Activated CD8-positive, alpha-beta memory T cell treated with anti-CD3 and anti-CD28 coated beads for 48 hours (primary cell): ENCODE measurements at places on chromosomes 5 and 9.

- no peak for DNase-seq
Observed at GRCh38 chr9:14824481-14824880, 85.7 kb downstream of the FREM1 start.

DNA sequence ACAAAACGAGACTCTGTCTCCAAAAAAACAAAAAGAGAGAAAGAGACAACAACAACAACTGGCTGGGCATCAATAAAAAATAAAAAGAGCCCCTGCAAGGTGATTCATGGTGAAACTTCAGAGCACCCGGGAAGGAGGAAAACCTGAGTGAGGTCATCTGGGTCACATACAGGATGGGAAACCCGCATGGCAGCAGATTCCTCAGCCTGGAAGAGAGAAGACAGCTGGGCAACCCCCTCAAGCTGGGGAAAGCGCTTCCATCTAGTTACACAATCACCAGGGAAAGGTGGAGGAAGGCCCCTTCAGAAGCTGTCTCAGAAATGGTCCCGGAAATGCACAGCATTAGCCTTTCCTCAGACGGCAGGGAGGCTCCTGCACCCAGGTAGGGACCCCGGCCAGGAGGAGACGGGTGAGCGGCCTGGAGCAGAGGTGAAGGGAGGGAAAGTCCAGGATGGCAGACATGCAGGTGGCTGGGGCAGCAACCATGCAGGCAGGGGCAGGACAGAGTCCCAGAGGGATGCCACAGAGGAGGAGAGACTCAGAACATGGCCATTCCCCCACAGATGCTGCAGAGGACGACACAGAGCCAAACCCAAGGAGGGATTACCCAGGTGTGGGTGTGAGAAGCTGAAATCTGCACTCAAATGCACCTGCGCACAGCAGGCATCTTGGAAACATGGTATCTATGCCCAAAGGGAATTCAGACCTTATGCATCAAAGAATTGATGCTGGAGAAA, 29.4 kb downstream of the CAMSAP1 start:
- DNase-seq: no peak

DNA sequence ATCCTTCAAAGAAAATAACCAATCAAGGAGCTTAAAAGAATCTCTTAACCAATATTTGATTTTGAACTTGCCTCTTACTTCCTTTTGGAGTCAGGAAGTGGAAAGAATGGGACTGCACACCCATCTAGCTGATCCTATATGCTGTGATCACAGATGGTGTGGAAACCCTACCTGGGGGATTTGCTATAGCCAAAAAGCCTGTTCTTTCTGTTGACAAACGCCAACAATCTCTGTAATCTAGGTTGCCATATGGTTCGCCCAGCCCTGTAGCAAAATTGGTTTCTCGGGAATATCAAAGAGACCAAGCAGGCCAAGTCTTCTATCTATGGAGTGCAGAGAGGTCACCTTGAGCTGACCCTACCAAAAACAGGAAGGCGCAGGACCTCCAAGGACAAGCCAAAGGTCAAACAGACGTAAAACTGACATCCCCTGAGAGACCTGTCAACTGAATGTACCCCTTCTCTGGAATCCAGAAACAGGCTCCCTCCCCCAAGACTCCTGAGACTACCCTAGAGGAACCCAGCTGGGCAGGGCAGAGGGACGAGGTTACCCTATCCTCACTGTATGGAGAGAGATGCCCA, 19.4 kb downstream of the NRG2 start:
- no peak for DNase-seq

DNA sequence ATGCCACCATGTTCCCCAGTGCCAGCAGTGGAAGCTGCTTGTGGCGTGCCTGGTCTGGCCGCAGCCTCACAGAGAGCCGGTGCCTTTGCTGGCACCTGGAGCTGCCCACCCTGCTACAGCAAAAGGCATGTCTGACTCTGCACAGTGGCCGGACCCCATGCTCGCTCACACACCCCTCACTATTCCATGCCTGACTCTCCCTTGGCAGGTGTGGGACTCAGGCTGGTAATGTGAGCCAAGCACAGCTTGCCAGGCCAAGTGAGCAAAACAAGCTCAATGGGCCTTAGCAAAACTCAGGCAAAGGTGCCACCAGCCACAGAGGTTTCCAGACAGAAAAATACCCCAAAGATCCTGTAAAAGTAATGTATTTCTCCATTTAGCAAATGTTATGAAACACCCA, 15.5 kb downstream of the GNA14 start:
- no peak for DNase-seq

GRCh38 chr9:119986713-119987112, 593.3 kb downstream of the CDK5RAP2 start:
- no peak for DNase-seq

- DNase-seq: no peak
Observed at GRCh38 chr5:11105696-11106095, 344.7 kb upstream of the DAP start.

- DNase-seq: no peak
Observed at GRCh38 chr5:78361631-78361993, 1.2 kb downstream of the SCAMP1 start.

DNA sequence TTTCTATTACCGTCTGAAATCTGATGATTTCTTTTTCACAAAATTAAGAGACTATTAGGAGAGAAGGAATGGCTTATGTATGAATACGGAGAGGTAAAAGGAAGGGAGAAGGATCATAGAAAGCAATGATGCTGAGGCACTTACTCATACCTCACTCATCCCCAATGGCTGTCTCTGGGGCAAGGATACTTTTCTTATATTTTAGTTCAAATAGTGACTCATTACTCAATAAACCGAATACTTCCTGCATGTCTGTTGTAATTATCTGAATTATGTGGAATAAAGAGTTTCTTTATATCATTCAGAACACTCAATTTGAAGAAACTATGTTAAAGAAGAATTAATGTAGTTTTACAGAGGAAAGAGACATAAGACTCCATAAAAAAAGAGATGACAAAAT, 284.5 kb upstream of the NUDT12 start:
- no peak for DNase-seq

DNA sequence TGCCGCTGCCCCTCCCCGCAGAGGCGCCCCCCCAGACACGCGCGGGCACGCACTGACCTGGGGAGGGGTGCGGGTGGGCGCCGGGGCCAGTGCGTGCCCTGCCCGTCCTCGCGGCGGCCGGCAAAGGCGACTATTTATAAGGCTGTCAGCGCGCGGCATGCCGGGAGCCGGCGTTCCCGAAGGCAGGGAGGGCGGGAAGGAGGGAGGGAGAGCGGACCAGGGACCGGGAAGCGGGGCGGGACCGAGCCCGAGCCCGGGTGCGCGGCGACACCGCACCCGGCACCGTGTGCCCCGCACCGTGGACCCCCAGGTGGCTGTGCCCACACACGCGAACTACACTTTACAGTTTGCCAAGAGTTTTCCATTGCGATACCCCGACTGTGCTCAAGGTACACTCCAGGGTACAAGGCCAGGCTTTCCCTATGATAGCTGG, at the start of gene AK1:
Gene AK1 (minus strand): TSS at position 110 of the 433 bp plus-strand sequence. CDS start 3,058 bp downstream, outside the sequence.
- no peak for DNase-seq

- DNase-seq: no peak
Observed at GRCh38 chr5:128480906-128481633, 57.0 kb downstream of the FBN2 start.

GRCh38 chr9:134930398-134930797, 12.7 kb upstream of the FCN1 start:
- no peak for DNase-seq

DNA sequence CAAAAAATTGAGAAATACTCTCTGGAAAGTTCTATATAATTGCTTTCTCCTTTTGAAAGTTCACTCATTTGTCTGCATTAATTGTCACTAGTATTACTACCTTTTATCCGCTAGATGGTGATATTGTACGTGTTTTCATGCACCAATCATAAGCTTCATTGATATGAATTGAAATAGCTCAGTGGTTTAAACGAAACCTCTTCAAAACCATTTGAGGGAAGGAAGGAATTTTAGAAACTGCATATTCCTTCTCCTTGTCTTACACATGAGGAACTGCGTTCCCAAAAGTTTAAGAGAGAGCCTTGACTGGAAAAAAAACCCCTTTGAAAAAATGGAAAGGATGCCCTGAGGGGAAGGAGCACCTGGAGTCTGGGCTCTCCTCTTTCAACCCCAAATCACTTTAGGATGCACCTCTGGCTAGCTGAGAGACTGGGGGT, 98.6 kb downstream of the YTHDC2 start:
- DNase-seq: no peak

DNA sequence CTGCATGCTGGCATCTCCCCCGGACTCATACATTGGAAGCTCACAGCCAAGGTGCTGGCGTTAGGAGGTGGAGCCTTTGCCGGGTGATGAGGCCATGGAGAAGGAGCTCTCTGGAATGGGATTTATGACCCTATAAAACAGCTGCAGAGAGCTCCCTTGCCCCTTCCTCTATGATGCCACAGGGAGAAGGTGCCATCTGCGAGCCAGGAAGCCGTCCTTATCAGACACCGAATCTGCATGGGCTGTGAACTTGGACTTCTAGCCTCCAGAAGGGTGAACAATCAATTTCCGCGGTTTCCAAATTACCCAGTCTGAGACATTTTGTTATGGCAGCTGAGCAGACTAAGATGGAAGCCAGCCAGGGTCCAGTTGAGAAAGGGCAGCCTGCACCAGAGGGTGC, 381.2 kb upstream of the IRX1 start:
- no peak for DNase-seq

DNA sequence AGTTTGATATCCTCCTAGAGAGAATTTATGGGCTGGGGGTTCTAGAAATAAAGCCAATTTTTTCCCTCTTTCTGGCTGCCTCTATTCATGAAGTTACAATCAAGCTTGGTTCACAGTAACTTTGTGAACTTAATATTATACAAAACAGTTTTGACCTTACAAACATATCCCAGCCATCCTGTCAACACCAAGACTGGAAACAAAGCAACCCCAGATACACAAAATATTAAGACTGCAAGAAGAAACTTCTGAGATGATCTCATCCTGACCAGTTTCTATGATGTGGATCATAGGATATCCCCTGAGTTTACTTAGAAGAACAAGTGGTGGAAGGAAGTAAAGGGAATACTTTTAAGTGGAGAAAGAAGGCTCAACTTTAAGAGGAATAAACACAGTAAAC, 28.3 kb upstream of the CER1 start:
- DNase-seq: no peak

- no peak for DNase-seq
Observed at GRCh38 chr5:173841710-173842109, 46.4 kb upstream of the CPEB4 start.

- no peak for DNase-seq
Observed at GRCh38 chr5:151541571-151541970, 49.6 kb downstream of the FAT2 start.

- DNase-seq: no peak
Observed at GRCh38 chr5:137345396-137345795, 153.7 kb downstream of the SPOCK1 start.

DNA sequence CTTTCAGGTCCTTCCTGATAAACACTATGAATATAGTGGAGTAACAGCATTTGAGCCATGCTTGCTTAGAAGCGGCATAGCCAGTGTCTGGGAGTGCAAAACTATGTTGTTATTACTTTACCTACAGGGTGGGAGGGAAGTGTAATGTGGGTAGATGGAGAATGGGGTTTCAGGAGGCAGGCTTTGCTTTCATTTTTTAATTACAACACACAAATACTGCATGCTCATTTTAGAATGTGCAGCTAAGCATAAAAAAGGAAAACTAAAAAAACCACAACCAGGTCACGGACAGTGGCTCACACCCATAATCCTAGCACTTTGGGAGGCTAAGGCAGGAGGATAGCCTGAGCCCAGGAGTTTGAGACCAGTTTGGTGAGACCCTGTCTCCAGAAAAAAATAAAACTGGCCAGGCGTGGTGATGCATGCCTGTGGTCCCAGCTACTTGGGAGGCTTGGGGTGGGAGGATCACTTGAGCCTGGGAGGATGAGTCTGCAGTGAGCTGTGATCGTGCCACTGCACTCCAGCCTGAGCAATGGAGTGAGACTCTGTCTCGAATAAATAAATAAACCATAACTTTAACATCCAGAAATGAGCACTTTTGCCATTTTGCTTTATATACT, 20.2 kb downstream of the HAVCR1 start:
- no peak for DNase-seq

GRCh38 chr5:133386662-133387061, 225.7 kb downstream of the FSTL4 start:
- DNase-seq: no peak

- DNase-seq: no peak
Observed at GRCh38 chr9:100379862-100380261, 27.1 kb upstream of the TEX10 start.

DNA sequence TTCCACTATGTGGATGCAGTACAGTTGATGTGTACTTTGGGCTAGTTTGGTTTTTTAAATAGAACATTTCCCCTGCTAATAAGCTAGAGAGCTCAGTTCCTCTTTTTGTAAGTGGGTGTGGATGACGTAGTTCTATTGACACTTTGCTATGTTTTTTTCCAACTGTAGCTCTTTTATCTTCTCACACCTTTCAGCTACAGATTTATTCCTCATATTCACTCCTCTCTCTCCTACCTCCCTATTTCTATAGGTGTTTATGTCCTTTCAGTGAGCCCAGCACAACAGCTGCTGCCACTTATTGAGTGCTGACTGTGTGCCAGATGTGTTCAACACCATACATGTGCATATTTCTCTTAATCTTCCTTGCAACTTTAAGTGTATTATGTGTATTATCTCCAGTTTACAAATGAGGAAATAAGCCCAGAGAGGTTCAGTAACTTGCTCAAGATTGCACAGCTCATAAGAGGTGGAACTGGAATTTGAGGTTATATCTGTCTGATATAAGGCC, 215.7 kb downstream of the SEMA6A start:
- no peak for DNase-seq

GRCh38 chr5:143215690-143216089, 187.8 kb downstream of the NR3C1 start:
- no peak for DNase-seq

DNA sequence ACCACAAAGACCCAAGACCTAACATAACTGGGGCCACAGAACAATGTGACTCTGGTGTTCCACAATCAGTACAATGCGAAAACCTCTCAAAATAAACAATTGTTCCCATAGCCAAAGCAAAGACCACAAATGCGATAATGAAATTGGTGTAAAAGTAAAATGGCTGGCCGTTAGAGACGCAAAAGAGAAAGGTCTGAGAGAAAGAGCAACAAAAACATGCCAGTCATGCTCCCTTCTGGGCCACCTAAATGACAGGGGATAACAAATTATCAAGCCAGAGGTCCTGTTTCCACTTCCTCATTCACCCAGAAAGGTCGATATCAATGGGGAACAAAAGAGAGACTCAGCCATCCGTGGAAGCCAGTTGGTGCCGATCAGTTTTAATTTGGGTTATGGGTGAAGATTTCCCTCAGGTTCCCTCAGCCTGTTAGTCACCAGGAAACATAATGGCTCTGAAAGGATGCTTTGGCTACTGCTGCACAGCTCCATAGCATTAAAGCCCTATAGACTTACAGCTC, 9.2 kb upstream of the CFAP95 start:
- no peak for DNase-seq

DNA sequence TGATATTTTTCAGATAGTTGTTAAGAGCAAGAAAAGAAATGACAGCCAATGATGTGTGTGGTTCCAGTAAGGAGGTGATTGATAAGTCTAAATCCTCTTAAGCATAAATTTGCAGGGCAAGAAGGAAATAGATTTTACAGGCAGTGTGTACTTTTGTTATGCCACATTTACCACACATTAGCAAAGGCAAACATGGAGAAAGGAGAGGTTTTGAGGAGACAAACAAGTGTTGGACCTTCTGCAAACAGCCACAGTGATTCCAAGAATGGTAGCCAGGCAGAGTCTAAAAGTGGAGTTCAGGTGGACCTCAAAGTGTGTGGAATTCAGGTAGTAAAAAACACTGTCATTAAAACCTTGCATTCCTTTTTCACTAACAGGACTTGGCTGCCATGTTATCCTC, 295.9 kb upstream of the ITGA1 start:
- DNase-seq: no peak
